ENCODE measurements at places on chromosomes 7 and 10.
A peak's percentile ranks its signal among the peaks of the same experiment; 100 is the strongest.

DNA sequence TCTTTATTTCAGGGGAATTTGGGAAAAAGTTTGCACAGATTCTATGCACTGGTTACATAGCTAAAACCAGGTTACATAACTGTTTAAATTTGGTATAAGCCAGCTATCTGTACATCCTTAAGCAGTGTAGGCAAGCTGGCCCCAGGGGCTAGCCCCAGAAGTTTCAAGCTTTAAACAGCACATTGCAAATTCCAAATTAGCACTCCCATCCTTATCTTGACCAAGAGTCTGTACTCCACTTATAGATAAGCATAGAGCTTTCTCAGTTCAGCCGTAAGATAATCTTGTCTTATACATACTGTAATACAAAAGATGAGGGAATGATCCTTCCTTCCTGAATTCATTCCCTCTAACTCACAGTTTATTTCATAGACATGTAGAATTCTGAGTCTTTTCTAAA, 109.3 kb downstream of the SPAG6 start:
- no peak for DNase-seq

DNA sequence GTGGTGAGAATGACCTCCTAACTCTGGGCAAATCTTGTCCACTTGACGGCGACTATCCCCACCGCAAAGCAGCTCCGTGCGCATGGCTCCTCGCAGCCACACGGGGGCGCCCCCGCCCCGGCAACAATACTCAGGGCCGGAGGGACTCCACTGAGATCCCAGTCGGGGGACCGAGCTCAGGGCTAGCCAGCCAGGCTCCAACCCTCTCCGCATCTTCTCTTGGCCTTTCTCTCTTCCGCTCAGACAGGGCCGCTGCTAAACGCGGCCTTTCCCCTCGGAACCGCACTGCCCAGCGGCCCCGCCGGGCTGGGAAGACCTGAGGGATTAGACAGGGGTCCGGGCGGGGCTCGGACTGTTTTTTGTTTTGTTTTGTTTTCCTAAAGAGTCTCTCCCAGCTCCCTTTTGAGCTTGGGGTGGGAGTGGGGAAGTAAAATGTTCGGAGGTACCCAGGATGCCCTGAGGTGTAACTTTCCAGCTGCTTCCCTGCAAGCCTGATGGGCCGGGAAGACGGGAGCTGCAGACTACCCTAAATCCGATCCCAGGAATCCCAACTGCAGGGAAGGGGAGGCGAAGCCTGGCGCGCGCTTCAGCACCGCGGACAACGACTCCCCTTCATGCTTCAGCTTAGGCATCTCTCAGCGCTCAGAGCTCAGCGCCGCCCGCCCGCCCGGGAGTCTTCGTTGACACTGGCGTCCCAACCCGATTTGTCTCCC, 2.7 kb downstream of the KCNIP2 start:
- peak; percentile 89 for DNase-seq

- DNase-seq: no peak
These were observed 142.4 kb downstream of the CUBN start for GRCh38 chr10:16987206-16987621.

DNA sequence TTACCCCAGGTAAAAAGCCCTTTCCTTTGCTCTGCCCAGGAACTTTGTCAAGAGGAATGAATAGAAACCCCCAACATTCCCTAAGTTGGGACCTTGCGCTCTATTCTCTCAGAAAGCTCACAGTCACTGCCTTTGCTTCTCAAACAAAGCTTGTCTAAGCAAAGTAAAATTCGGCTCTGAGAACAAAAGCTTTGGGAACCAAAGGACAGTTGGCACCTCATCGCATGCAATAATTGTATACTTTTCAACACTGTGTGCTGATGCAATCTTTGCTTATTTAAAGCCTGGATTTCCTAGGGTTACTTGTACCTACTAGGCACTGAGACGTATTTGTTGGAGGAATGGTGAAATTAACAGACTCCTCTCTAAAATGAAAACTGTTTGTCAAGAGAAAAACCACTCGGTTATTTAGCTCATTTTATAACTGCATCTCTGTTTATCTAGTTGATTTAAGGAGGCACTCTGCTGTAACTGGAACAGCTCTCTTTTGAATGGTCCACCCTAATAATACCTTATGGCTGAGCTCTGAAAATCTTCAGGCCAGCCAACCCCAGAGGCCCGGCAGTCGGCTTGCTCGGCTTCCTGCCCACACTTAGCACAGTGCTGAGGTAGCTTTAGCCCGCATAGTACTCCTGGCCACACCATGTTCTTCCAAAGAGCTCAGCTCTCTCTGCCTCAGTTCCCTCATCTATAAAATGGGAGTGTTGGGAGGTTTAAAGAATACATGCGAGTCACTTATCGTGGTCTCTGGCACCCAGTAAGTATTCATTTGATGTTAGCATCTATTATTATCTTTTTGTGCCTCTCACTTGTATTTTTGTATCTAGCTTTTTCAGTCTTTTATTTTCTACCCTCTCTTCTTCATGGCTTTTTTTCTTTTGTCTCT, 80.2 kb upstream of the PRR15 start:
- DNase-seq: no peak

GRCh38 chr7:134954197-134955082, 31.9 kb upstream of the AGBL3 start:
- DNase-seq: peak; percentile 37

- peak; percentile 35 for DNase-seq
These were observed 51.3 kb upstream of the NFE2L3 start for GRCh38 chr7:26100406-26101339.

GRCh38 chr7:143375298-143376034, 5.7 kb upstream of the ZYX start:
- DNase-seq: no peak

GRCh38 chr7:1632916-1633785, 36.9 kb upstream of the ELFN1 start:
- DNase-seq: no peak

DNA sequence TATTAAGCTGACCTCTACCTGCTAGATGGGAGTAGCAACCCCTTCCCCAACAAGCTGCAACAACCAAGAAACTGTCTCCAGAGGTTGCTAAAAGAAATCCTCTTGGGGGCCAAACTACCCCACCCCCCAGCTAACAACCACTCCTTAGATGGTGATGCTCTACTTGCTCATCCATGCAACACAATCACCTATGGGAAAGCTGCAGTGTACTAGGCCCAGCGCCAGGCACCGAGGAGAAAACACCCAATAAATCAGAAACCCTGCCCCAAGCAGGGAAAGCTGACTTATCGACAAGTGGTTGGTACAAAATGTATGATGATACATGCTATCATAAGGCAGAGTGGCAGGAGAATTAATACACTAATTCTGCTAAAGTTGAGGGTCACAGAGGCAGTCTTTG, 17.3 kb downstream of the SLC25A13 start:
- DNase-seq: no peak

DNA sequence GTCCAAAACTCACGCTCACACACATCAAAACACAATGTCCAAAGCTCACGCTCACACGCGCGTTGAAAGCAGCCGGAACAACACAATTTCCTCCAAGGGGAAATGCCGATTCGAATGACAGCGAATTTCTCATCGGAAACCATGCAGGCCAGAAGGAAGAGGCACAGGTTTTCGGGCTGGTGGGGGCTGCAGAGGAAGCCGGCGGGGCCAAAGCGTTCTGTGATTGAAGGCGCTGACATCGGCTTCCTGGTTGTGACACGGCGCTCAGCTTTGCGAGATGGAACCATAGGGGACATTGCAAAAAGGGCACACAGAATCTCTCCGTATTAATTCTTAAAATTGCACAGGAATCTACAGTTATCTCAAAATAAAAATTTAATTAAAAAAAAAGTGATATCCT, 61.3 kb downstream of the FOXL3 start:
- DNase-seq: no peak

DNA sequence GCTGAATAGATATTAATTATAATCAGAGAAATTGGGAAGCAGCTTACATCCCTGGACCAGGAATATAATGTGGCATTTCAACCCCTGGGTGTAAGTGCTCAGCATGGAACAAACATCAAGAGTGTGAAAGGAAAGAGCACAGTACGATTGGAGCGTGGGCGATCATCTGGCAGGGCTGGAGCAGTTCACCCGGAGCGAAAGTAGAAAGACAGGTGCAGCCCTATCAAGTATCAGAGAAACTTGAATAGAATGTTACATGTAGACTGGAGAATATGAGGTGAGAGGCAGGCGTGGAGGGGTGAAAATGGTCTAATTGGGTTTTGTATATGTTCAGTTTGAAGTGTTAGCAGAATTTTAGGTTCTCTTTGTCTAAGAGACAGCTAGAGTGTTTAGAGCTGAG, 303.0 kb downstream of the MDFIC start:
- no peak for DNase-seq

Data from GM10248 (cell line).